ENCODE measurements at places on chromosomes 13 and 19.

DNA sequence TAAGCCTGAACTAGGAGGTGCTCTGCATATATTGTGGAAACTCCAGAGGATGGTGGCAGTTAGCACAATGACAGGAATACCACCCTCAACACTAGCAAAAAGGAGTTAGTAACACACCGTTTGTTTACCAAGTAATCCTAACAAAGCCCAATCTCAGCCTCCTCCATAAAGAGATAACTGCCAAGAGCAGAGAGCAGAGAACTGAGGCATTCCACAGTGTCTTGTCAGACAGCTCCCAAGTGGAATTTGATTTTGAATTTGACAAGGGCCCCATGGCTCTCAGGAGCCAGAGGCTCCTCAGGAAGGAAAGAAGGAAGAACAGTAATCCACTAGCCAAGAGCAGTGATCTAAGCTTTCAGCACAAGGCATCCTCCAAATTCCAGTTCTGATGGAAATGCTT, 298.6 kb downstream of the DCLK1 start:
- no peak for DNase-seq

- DNase-seq: no peak
Observed at GRCh38 chr19:31377736-31378135, 28.5 kb upstream of the TSHZ3 start.

GRCh38 chr13:73991384-73991783, 142.8 kb downstream of the KLF12 start:
- DNase-seq: peak; percentile 13

- peak; percentile 18 for DNase-seq
Observed at GRCh38 chr13:24741016-24741662, 22.8 kb upstream of the RNF17 start.

- no peak for DNase-seq
Observed at GRCh38 chr13:28610996-28611395, 47.9 kb upstream of the POMP start.

GRCh38 chr13:49927755-49928154, 8.4 kb downstream of the SPRYD7 start:
- no peak for DNase-seq

GRCh38 chr19:12581100-12581499, 29.5 kb downstream of the ZNF490 start:
- DNase-seq: no peak

- DNase-seq: no peak
Observed at GRCh38 chr19:34323433-34324204, 41.4 kb upstream of the GPI start.

GRCh38 chr13:77374786-77375185, 47.9 kb upstream of the MYCBP2 start:
- peak; percentile 14 for DNase-seq

GRCh38 chr19:3179739-3180293, 1.2 kb downstream of the S1PR4 start:
- no peak for DNase-seq

DNA sequence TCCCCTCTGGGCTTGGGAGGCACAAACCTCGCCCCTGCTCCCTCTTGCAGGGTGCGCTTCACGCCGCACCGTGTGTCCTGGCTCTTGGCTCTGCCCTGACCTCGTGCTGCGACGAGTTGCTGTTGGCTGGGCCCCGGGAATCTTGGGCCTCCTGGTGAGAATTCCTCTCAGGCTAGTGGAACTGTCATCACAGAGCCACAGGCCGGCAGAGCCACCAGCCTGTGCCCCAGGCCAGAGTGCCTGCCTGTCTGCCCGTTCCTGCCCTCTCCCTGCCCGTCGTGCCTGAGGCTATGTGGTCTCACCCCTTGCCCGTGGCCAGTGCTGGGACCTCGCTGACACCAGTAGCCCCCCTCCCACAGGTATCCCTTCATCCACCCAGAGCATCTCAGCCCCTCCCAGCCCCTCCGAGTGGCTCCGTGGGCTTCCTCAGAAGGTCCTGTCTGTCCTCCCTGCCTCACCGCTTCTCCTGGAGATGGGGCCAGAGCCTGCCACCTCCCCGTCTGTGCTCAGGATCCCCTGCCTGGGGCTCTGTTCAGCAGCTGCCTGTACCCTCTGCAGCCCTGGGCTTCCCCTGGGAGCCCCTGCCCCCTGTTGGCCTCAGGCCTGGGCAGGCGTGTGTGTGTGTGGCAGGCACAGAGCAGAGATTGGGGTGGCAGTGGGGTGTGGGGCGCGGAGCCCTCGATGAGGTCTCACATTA, 13.3 kb downstream of the NDUFB7 start:
- DNase-seq: no peak

GRCh38 chr13:90068658-90069057, 1278.8 kb upstream of the MIR17HG start:
- peak; percentile 62 for DNase-seq

- no peak for DNase-seq
Observed at GRCh38 chr13:31543190-31543589, 196.1 kb upstream of the RXFP2 start.

- peak; percentile 68 for DNase-seq
Observed at GRCh38 chr13:77065461-77066147, 38.6 kb upstream of the FBXL3 start.

GRCh38 chr13:60755380-60756163, 358.6 kb downstream of the TDRD3 start:
- DNase-seq: peak; percentile 60

GRCh38 chr13:34017231-34017630, 199.3 kb downstream of the RFC3 start:
- DNase-seq: no peak

DNA sequence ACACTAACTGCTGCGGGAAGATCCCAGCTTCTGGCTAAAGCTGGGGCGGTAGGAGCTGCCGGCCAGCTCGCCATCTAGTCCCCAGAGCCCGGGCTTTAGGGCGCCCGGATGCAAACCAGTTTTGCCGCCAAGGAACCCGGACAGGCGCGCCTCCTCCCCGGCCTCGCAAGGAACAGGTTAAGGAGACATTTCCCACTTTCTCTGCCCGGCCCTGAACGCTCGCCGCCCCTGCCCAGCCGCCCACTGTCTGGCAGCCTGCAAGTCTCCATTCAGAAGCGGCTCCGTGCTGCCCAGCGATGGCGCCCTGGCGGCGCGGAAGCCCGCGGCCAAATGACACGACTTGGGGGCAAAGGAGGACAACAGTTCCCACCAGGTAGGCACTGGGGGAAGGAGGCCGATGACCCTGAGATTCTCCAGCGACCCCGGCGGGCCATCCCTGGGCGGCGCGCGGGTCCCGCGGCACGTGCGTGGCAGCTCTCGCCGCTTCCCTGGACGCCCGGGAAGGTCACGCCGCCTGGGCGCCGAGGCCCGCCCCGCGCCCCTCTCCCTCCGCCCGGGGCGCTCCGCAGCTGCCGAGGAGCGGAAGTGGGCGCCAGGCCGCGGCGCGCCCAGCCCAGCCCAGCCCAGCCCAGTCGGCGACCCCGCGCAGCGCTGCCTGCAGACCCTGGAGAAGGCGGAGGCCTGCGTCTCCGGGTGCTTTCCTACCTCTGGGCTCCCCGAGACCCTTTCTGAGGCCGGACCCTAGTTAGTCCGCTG, 42.2 kb upstream of the HNRNPA1L2 start:
- peak; percentile 66 for DNase-seq

DNA sequence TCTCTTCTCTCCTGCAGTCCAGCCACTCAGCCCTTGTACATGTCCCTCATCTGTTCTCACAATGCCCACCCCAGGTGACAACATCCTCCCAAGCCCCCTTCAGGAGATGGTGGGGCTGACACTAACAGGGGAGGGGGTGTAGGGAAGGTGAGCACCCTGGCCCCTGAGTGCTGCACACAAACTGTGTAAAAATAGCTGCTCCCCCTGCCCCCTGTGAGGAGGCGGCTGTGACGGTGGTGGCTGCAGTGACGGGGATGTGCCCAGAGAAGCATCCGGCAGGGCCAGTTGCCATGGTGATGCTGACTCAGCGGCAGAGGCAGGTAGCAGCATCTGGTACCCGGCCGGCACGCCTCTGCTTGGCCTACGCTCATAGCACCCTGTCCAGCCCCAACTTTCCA, 13.0 kb upstream of the JUND start:
- no peak for DNase-seq

- DNase-seq: no peak
Observed at GRCh38 chr13:111920306-111920931, 146.5 kb upstream of the SOX1 start.

- DNase-seq: peak; percentile 25
Observed at GRCh38 chr13:76745261-76746200, 140.7 kb downstream of the KCTD12 start.

DNA sequence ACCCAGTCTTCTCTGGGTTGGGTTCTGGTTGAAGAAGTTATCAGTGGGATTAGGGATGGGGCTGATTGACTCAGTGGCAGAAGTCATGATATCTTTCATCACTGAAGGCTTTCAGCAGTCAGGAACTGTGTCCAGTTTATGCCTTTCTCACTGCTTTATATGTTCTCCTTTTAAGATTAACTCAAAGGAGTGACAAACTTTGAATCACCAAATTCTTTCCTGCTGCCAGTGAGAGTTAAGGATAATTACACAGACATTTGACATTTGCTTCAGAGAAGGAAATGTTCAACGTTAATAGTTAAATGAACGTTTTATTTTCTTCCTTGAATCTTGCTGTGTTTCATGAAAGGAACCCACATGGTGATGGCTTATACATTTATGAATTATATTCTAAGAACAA, 41.0 kb upstream of the CNMD start:
- no peak for DNase-seq

DNA sequence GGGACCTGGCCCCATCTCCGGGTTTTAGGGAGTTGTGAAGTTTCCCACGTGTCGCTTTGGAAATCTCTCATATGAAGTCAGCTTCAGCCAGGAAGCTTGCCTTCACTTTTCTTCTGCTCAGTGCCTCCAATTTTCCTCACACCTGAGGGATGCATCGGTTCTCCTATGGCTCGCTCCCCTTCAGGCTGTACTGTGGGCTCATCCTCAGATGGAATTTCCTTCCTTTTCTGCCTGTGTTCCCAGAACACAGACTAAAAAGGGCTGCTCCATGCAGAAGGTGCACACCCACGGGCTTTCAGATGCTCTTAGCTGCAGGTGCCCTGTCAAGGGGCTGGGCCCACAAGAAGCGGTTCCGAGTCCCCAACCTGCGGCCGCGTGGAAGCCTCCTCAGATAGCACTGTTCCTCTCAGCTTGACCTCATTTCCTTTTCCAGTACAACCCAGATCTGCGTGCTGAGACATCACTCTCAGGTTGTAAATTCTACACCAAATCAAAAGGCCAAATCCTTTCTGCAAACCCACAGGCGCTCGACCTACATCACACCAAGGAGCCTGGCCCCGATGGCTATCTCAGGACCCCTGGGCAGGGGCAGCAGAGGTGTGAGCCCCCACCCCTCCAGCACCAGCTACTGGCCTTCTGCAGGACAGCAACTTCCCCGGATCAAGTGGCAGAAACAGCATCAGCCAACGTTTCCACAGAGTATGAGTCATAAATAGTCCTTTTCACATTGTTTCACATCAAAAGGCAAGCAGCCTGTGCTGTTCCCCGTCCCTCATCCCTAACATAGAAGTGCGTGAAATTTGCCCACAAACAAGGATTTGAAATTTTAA, 275.9 kb downstream of the ZNF536 start:
- DNase-seq: no peak

DNA sequence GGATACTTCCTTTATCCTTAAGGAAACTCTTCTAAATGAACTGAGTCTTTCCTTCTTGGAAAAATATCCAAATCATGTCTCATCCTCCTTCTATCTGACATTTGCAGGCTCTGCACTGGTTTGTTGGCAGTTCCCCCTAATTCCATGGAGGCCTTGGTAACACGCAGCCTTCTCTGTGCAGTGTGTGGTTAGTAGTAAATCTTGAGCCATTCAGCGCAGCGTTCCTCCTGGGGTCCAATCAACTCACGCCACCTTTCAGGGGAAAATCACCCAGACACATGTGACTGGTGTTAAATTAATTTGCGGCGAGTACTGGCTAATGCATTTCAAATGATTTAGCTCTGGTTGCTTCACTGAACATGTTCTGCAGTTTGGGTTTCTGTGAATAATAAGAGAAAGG, 21.0 kb upstream of the CBY2 start:
- no peak for DNase-seq

DNA sequence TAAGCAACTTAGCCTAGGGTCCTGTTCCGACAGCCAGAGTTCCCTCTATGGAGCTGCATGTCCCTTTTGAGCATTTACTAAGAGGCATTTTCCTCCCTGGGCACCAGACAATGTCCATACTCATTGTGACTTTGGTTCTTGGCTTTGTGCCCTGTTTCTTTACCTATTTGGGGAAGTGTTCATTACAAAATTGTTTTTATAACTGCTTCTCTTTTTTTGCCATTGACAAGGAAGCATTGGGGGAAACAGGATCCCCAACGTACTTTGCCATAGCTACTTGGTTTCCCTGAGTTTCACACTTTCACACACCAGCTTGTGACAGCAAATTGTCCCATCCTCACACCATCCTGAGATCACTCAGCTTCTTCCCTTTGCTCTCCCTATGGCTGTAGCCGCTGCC, 81.1 kb upstream of the SIAH3 start:
- peak; percentile 49 for DNase-seq

DNA sequence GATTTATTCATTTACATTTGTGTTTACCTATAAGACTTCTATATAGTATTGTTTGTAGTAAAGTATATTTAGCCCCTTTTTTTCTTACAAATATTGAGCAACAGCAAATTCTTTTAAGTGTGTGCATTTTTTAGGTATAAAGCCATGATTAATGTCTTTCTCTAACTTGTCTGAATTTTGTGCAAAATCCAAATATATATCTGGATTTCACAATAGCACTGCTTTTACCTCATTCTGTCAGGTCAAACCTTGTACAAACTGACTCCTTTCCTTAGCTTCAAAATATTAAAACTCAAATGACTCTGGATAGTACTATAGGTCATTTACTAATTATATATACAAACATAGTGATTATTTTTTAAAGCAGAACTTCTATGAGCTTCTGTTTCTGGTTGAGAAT, 563.0 kb upstream of the SPRY2 start:
- DNase-seq: no peak

DNA sequence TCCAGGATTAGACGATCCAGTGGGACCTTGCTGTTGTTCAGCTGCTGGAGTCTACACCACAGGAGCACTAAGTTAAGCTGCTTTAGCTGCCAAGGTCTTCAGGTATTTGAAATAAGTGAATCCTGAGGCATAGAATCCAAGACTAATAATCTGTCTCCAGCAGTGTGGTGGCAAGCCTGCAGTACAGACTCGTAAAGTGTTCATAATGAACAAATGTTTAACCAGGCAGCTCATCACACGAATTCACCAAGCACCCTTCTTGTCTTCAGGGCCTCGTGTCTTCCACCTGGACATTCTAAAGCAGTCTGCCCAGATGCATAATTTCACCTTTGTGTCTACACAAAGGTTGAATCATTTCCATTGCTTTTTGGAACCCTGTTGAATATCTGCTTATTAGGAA, 5.3 kb downstream of the ATP11A start:
- no peak for DNase-seq

- DNase-seq: peak; percentile 84
Observed at GRCh38 chr19:35549174-35549788, 3.9 kb downstream of the TMEM147 start.
